ENCODE measurements at places on chromosomes 3 and 15.

- DNase-seq: no peak
Measured at GRCh38 chr3:124032311-124032880, 40.5 kb upstream of the ROPN1 start.

DNA sequence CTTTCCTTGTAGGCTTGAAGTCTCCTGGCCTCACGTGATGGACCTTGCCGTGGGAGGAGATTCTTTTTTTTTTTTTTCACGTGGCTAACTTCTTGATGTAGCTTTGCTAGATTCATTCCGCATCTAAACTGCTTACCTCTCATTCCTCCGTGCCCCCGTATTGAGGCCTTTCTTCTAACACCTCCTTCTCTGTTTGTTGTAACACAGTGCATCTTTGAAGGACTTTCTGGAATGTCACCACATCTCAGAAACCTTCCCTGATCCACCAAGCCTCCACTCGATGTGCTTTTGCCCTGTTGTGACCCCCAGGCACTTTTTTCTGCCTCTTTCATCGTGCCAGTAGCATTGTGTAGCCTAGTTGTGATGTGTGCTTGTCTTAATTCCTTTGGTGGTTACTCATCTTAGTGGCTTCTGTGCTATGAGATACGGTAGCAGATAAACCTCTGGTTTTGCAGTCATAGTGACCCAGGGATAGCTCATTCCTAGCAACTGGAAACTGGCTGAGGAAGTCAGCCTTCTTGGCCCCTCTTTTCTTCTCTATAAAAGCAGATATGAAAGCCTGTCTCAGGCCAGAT lies 1.6 kb upstream of the BNC1 start:
- no peak for DNase-seq

DNA sequence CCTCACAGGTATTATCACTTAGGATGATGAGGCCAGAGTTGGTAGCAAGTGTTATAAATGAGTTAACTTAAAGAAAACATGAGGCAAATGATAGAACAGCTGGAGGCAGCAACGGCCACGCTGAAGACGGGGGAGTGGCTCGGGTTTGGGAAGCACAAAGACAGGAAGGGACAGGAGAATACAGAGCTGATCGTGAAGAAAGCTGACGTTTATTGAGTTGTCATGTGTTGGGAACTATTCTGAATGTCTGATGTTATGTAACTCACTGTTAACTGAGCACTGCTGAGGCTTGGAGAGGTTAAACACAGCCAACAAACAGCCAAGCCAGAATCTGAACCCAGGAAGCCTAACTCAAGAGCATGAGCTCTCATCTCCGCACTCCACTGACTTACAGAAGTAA lies 42.3 kb downstream of the FGD5 start:
- DNase-seq: no peak

- DNase-seq: no peak
Measured at GRCh38 chr3:53238051-53238850, 17.6 kb downstream of the TKT start.

DNA sequence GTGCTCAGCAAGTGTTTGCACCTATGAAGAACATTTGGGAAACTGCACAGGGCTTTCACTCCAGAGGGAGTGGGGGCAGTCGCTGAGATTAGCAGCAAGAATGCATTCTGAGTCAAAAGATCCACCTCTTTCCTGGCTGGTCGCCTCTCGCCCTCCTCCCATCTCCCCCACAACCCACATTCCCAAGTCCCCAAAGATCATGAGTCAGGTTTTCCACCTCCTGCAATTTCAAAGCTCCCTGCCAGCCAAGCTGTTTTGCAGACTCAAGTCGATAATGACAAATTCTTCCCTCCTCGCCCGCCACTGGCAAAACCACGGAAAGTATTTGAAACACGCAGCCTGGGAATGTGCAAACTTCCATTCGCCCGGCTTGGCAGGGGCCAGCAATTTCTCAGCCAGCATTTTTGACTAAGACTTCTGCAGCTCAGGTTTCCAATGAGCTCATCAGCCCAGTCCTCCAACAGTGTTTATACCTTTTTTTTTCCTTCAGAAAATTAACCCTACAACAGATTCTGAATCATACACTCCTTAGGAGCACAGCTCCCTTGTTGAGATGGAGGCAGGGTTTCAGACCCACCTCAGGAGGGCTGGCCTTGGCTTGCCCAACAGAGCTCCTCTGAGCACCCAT lies 181.4 kb downstream of the SMAD6 start:
- DNase-seq: peak; percentile 91

GRCh38 chr15:45842151-45842550 lies 207.3 kb downstream of the SQOR start:
- DNase-seq: no peak

- no peak for DNase-seq
Measured at GRCh38 chr3:107740992-107741896, 218.5 kb downstream of the BBX start.

GRCh38 chr3:141465221-141465620 lies 21.6 kb upstream of the RASA2 start:
- no peak for DNase-seq

DNA sequence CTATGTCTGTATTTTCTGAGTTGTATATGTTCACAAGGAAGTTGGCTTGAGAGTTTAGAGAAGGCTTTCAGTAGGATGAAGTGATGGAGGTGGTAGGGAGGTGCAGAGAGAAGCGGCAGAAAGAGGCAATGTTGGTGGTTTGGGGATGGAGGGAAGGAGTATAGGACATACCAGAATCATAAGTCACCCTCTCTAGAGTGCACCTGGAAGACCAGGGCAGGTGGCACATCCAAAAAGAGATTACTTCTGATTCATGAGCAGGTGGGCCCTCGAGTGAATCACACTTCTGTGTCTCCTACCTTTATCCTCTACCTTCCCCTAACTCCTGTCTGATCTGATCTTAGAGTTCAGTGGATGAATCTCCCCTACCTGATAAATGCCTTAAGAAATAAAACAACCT lies 41.8 kb upstream of the MRPL3 start:
- no peak for DNase-seq

DNA sequence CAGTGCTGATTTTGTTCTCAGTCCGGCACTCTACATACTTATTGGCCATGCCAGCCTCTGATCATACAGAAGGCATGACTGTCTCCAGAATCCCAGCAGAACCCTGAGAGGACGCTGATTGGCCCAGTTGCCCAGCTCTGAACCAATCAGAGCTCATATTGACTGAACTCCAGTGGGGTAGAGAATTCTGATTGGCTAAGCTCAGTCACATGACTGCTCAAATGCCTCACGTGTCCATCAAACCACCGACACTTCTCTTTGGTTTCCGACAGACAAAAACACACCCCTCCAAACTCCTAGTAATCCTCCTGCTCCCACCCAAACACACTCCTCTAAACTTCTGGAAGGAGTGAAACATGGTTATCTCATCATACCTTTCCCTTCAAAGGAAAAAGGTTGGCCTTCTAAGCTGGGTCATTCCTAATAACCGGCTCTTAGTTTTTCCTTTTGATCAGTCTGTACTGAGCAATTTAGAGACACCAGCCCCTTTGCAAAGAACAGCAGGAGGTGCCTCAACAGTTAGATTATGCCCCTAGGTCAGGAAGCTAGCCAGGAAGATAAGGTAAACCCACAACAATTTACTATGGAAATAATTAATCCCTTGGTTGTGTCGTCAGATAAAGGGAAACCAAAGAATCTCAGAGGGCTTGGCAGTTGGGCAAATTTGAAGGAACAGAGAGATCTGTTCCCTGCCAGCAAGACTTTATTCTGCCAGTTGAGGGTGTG lies 187.8 kb downstream of the TLE3 start:
- no peak for DNase-seq

- DNase-seq: no peak
Measured at GRCh38 chr15:56992725-56993124, 74.3 kb downstream of the TCF12 start.

DNA sequence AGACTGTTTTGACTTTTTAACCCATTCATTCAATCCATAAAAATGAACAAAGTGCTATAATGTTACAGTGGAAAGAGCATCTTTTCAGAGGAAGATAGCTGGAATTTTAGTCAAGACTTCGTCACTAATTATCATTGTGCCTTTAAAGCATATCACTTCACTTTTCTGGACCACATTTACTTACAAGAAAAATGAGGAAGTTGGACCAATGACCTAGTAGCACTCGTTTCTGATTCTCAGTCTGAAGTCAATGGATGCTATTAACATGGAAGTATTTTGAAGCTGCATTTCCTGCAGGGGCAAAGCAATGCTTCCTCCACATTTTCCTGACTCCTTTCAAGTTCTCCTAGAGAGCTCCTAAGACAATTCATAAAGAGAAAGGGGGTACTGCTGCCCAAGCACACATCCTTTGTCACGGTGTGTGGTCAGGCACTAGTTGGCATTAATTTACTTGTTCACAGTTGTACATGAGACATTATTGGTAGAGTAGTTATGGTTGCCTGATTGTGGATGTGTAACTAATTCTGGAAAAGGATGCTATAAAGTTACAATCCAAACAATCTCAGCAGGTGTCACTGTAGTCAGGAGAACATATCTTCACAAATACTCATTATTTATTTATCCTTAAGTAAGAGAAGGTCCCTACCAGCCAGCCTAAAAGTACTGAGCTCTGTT lies 1049.1 kb downstream of the FHIT start:
- DNase-seq: no peak

GRCh38 chr15:56868170-56868569 lies 50.3 kb upstream of the TCF12 start:
- no peak for DNase-seq

DNA sequence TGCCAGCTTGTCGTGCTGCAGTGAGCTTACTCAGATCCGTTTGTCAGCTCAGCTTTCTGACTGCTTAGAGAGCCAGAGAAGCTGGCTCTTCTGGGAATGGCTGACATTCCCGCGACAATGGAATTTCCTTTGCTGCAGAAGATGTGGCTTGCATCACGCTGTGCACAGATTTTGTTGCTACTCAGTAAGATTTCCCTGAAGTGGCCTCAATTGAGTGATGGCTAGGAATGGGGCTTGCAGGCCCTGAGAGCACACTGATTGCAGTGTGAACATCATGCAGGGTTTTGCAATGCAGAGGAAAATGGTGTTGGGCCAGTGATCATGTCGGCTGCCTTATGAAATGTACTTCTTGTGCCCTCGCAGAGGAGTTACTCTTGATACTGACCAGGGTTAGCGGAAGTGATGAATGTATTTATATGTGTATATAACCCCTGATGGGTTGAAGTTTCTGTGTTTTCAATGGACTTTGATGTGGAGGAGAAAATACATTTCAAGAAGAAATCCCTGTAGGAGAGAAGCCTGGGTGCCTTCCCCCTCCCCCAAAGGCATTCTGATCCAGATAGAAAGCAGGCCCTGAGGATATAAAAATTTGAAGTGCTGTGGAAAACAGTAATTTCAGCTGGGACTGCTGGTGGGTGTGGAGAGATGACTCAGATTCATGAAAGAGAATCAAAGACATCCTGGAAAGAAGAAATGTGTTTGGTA lies 102.5 kb upstream of the PDZRN3 start:
- no peak for DNase-seq

GRCh38 chr3:128367761-128368160 lies 98.9 kb downstream of the DNAJB8 start:
- DNase-seq: no peak

DNA sequence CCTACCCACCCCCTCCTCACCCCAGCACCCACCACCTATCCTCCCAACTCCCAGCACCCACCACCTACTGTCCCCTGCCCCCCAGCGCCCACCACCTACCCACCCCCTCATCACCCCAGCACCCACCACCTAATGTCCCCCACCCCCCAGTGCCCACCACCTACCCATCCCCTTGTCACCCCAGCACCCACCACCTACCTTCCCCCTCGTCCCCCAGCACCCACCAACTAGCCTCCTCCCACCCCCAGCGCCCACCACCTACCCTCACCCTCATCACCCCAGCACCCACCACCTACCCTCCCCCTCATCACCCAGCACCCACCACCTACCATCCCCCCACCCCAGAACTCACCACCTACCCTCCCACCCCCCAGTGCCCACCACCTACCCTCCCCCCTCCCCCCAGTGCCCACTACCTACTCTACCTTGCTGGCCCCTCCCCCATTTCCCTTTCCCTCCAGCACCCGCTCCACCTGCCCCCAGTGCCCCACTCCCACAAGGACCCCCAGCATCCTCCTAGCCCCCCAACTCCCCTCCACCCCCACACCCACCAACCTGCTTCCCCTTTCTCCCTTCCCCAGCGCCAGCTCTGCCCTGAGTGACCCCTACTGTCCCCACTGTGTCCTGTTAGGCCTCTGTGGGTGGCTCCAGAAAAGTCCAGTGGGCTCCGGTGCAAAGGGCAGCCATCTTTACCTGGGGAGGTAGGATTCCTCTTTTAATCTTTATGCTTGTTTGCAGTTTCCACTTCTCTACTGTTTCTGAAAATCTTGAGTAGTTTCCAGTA lies 1.2 kb downstream of the UROC1 start:
- DNase-seq: no peak

DNA sequence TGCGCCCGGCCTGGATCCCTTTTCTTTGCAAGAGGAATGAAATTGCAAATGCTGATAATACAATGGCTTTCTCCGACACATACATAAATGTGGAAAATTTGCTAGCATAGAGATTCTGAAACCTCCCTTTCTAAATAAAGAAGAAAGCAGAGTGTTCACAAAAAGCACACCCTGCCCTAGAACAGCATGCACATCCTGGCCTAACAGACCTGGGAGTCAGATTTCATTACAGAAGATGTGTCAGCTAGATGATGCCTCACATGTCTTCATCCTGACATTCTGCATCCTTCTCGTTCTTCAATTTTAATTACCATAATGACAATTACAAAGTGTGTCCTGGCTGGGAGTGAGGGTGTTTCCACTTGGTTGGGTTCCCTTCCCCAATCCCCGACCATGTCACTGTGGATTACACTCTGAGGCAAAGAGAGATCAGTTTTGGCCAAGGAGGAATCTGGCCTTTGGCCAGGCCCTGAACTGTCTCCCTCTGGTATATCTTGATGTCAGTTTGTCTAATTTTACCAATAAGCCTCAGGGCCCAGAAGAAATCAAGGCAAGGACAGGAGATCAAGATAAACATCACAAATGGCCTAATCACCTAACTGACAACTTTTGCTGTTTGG lies 104.9 kb upstream of the SPATA12 start:
- no peak for DNase-seq

DNA sequence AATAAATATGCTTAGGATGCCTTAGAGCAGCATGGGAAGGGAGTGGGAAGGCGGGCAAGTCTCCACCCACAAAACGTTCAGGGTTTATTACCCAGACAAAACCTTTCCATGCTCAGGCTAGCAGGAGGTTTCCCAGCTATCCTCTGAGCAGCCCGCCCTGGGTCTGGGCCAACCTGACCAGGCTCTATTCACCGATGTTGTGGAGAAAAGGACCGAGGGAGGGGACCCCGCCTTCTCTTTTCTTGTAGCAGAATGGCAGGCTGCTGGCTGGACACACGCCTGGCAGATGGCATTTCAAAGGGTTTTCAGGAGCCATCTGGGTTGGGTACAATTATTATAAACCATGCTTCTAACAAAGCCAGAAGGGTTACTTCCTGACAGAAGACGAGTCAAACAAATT lies 540.9 kb downstream of the MAGI1 start:
- DNase-seq: no peak

- peak; percentile 17 for DNase-seq
Measured at GRCh38 chr3:53773611-53774368, 72.4 kb downstream of the CHDH start.

GRCh38 chr3:123523023-123523412 lies 61.8 kb downstream of the HACD2 start:
- DNase-seq: no peak
